AG09309 (cell line): ENCODE measurements at places on chromosomes 2 and 18.

GRCh38 chr2:144548088-144548487 is 28.2 kb upstream of the ZEB2 start:
- no peak for DNase-seq

GRCh38 chr2:43488737-43489136 is 107.1 kb downstream of the THADA start:
- DNase-seq = no peak

DNA sequence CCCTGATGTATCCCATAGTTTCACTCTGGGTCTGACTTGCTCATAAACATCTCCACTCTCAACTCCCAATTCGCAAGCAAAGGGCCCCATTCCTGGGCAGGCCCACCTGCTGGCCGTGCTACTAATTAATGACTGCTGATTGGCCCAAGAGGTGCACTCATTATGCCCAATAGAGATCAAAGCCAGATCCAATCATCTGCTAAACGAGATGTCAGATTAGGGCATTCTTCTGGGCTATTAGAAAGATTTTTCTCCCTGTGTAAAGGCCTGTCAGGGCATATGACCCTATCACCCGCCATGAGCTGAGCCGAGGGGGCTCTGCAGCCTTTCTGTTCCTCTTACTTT is 103.4 kb upstream of the HAAO start:
- no peak for DNase-seq

- DNase-seq = no peak
These were observed 127.7 kb downstream of the DNAH6 start for GRCh38 chr2:84643991-84644390.

DNA sequence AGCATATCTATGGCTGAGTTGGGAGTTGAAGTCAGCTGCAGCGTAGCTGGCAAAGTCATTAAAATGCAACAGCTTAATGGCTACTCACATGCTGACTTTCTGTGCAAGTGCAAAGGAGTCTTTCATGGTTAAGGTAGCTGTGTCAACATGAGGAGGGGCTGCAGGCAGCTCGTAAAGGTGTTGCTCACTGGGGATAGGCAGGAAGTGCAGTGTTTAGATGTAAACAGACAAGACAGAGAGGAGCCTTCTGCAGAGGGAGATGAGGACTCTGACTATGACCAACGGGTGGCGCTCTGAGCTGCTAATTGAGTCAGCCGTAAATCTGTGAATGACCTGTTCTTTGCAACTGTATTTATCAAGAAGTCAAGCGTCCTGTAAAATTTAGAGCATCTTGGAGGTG is 22.3 kb upstream of the CAVIN2 start:
- DNase-seq = no peak

GRCh38 chr2:181152226-181152625 is 171.8 kb downstream of the UBE2E3 start:
- DNase-seq = no peak

DNA sequence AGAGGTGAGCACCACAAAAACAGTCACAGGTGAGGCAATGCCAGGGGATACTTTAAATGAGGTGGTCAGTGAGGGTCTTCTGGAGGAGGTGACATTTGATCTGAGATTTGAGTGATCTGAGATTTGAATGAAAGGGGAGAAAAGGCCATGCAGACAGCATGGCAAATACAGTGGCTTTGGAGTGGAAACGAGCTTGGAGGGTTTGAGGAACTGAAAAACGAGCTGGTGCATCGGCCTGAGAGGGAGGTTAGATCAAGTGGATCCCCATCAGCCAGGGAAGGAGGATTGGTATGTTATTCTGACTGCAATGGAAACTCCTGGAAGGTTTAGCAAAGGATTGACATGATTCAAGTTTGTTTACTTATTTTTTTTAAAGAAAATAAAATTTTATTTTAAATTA is 245.1 kb downstream of the KCNS3 start:
- no peak for DNase-seq

- no peak for DNase-seq
These were observed 1137.3 kb upstream of the ZEB2 start for GRCh38 chr2:145657265-145657664.

GRCh38 chr2:26615860-26616705 is 25.1 kb downstream of the CIB4 start:
- no peak for DNase-seq

GRCh38 chr2:216644842-216645635 is 11.8 kb downstream of the IGFBP2 start:
- DNase-seq = no peak

DNA sequence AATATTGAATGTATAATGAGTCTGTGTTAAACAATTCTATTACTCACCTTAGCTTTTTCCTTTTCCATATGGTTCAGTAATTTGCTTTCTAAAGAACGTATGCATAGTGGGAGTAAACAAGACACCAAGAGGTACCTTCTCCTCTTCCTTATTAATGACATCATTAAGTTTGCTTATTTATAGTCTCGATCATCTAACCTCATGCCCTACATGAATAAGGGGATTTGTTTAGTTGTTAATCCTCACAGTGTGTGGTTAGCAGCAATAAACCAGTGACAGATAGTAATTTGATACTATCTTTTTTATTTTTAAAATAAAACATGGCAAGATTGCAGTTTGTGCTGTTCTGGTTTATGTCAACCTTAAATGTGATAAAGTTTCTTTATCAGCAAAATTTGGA is 69.7 kb downstream of the COBLL1 start:
- DNase-seq = no peak

DNA sequence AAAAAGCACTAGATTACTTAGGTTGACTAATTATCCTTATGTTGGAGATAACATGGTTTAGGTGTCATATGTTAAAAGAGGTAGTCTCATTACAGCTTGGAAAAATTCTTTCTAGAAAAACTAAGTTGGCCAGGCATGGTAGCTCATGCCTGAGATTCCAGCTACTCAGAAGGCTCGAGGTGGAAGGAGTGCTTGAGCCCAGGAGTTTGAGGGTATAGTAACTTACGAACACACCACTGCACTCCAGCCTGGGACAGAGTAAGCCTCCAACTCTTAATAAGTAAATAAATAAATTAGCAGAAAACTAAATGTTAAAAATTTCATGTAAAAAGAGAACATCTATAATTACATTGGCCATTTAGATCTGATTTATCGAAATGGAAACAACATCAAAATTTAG is 177.2 kb downstream of the NR4A2 start:
- DNase-seq = no peak

DNA sequence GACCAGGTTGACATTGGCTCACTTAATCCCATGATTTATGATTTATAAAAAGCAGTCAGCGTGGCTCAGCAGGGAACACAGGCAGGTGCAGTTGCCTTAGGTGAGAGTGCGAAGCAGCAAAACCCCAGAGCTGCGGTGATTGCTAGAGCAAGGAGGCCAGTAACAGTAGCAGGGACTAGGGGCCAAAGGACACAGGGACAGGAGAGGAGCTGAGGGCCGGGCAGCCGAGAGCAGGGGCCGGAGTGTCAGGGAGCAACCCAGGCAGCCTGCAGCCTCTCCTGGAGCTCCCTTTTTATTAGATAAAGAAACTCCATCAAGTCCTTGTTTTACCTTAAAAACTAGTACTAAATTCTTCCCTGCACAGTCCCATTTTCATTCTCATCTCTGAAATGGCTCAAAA is 4.3 kb downstream of the MC2R start:
- DNase-seq = no peak

- no peak for DNase-seq
These were observed 92.2 kb upstream of the ASAP2 start for GRCh38 chr2:9114458-9114857.

DNA sequence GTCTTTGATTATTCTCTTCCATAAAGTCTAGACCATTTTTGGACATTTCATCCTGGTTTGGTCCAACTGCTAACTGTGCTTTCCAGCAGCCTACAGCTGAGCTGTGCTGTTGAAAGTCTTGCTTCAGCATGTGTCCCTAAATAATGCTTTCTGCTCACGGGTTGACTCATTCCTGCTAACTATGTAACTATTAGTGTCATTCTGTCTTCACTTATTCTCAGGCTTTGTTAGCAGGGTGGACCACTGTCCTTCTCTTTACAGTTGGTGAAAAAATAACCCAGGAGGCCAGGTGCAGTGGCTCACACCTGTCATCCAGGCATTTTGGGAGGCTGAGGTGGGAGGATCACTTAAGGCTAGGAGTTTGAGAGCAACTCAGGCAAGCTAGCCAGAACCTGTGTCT is 8.9 kb downstream of the ADAM23 start:
- DNase-seq = no peak

DNA sequence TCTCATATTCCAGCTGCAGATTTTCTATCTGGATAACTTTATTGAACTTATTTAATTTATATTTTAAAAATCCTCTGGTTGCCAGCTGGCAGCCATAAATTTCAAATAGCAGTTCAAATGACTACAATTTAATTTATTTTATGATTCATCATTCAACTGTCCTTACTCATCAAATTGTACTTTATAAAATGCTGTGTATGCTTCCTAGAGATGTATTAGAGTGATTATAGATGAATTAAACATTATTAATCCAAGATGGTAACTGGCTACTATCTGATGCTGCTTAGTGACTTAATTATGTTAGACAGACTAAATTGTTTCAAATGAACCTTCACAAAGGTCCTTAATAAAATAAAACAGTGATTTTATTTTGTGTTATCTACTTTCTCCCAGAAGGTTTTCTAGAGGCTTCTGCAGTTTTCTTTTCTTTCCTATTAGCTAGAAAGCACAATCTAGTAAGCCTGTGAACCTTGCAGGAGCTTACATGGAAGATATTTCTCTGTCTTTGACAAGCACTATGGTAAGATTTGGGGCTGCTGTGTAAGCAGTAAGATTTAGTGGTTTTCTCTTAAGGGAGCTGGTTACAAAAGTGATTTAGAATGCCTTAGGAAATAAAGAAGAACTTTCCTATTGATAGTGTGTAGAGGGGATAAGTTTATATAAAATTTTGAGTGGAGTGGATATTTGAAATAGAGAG is 322.3 kb downstream of the FSIP2 start:
- no peak for DNase-seq

GRCh38 chr2:26460613-26461031 is 17.3 kb downstream of the OTOF start:
- DNase-seq = no peak

- DNase-seq = no peak
These were observed 57.7 kb upstream of the LRPPRC start for GRCh38 chr2:44053456-44053855.

- DNase-seq = no peak
These were observed 220.2 kb downstream of the HDAC4 start for GRCh38 chr2:239180526-239181073.

GRCh38 chr2:2238726-2239269 is 92.3 kb downstream of the MYT1L start:
- no peak for DNase-seq

GRCh38 chr2:241561832-241562231 is 3.3 kb downstream of the BOK start:
- DNase-seq = no peak

GRCh38 chr2:7952046-7952745 is 729.7 kb upstream of the ID2 start:
- no peak for DNase-seq

DNA sequence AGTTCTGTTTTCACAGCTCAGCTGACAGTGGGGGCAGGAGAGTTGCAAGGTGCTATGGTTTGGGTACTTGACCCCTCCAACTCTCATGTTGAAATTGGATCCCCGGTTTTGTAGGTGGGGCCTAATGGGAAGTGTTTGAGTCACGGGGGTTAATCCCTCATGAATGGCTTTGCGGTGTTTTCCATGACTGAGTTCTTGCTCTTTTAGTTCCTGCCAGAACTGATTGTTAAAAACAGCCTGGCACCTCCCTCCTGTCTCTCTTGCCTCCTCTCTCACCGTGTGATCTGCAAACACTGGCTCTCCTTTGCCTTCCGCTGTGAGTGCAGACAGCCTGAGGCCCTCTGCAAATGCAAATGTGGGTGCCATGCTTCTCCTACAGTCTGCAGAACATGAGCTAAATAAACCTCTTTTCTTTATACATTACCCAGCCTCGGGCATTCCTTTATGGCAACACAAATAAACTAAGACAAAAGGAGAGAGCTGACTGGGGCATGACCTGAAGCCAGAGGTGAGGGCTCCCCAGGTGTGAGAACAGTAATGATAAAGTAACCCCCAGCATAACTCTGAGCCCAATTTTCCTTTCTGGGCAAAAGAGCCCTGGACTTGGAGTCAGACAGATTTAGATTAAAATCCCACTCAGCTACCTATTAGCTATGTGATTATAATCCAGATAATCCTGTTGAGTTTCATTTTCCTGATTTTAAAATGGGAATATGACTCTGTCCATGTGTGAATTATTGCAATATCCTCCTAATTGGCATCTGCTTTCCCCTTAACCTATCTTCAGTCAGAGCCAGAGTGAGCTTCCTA is 64.9 kb upstream of the CAPN13 start:
- DNase-seq = no peak

DNA sequence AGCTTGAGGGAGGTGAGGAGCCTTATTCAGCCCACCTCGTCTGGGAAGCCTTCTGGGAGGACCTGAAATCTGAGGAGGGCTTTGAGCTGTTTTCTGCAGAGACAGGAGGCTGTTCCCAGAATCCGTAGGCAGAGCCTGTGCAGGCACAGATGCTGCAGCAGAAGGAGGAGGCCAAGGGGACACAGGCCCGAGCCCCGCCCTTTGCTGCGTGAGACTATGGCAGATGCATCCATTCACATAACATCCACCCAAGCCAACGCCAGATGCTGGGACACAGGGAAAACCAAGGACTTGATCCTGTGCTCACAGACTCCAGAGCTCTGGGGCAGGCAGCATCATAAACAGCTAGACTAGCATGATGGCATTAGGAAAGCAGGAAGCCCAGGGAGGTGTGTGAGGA is 98.2 kb downstream of the KCNF1 start:
- DNase-seq = no peak

- no peak for DNase-seq
These were observed 8.9 kb downstream of the ARHGEF4 start for GRCh38 chr2:130845505-130846085.

DNA sequence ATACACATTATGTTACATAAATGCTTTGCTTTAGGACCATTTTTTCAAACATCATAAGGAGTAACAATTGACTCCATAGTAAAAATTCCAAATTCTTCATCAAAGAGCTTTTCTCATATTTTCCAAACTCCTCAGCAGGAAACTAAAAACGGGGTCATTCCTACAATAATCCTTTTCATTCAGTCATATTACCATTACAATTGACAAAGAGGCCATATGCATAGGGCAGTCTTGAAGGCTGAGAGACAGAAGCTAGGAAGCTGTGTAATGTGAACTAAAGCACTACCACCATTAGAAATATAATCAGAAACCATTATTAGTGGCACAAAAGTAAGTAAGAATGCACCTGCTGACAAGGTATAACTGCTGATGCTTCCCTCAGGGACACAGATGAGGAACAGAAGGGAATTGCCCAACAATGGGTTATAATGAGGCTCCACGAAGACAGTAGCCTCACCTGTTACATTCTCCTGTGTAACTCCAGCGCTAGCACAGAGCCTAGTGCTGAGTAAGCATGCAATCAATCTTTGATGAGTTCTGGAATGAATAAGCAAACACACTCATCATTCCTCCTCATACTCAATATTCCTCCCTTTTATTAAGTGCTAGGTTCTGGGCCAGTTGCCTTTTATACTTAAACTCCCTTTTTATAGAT is 942.3 kb downstream of the CPS1 start:
- DNase-seq = no peak

DNA sequence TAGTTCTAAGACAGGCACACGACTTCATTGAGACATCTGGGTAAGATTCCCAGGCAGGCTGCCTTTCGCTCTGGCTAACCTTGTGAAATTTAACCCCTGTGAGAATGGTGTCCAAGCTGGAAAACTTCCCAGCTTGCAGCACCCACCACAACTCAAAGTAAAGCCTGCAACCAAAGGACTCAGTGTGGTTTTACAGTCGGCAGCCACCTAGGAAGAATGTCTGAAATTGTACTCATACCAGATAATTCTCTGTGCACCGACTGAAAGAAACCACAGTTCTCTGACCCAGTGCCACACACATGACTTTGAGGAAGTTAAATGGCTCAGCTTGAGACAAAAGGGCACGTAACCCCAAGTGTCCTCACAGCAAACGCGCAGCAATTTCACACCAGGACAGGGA is 125.7 kb downstream of the RBMS1 start:
- peak; percentile 96 for DNase-seq
